ENCODE measurements at places on chromosomes 7 and 10.

DNA sequence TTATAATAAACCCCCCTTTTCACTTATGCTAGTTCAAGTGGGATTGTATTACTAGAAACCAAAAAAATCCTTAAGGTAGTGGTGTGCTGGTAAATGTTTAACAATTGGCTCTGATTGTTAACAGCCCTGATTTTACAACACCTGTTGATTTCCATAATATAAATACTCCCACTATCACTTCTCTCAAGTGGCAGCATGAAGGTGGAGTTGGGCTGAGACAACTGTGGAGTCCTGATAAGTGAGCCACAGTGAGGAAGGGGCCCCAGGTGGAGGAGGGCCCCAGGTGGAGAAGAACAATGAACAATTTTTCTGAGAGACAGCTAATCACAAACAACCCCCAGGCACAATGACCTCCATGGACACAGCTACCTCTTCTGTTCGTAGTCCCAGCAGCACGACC, 26.4 kb downstream of the SSMEM1 start:
- no peak for DNase-seq

GRCh38 chr10:65416094-65416493, 1509.7 kb upstream of the LRRTM3 start:
- no peak for DNase-seq

DNA sequence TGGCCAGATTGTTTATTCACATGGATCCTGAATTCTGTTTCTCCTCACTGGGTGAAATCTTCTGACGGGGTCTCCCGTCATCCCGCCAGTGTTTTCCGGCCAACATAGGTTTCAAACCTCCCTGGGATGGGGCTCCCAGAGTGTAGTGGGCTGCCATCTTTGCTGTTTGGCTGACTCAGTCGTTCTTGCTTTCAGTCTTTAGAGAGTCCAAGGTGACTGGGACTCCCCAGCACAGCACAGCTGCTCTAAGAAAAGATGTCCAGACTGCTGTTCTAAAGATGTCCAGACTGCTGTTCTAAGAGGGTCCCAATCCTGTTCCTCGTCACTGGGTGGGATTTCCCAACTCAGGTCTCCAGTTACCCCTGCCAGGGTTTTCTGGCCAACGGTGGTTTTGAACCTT, 801.9 kb upstream of the IGFBP3 start:
- no peak for DNase-seq

DNA sequence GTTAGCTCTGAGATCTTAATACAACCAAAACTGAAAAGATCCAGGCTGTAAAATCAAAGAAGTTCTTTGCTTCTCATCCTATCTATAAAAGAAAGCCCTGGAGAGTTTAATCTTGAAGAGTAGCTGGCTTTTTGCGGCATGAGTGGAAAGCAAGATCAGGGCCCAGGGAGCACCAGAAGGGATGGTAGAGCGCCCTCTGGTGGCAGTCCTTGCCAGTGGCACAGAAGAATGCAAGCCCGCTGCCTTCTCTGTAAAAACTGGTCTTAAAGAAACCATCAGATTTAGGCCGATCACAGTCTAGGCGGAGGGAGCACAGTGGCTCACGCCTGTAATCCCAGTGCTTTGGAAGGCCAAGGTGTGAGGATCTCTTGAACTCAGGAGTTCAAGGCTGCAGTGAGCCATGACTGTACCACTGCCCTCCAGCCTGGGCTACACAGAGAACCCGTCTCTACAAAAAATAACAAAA, 35.6 kb downstream of the CPN1 start:
- peak; percentile 90 for DNase-seq

- no peak for DNase-seq
Observed at GRCh38 chr10:24358022-24358421, 149.1 kb downstream of the KIAA1217 start.

- no peak for DNase-seq
Observed at GRCh38 chr7:88449410-88449809, 142.7 kb upstream of the STEAP4 start.

GRCh38 chr7:159370-160270, 32.8 kb upstream of the FAM20C start:
- no peak for DNase-seq

DNA sequence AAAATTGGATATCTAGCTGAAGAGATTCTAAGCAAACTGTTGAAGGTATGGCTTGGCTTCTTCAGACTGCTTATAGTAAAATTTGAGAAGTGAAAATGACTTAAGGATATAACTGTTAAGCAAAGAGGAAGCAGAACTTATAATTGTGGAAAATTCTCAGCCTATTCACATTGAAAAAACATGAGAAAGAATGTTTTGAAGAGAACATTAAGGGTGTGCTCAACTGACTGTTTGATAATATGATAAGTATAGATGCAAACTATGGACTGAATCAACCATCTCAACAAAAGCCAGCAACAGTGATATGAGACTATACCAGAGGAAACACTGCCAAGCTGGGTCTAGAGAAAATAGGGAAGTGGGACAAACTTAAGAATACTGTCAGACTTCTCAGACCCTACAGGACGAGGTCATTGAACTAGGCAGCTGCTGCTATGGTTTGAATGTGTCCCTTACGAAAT, 133.1 kb upstream of the PPP1R3A start:
- peak; percentile 32 for DNase-seq

- no peak for DNase-seq
Observed at GRCh38 chr10:97850446-97850845, 803 bp downstream of the GOLGA7B start.

DNA sequence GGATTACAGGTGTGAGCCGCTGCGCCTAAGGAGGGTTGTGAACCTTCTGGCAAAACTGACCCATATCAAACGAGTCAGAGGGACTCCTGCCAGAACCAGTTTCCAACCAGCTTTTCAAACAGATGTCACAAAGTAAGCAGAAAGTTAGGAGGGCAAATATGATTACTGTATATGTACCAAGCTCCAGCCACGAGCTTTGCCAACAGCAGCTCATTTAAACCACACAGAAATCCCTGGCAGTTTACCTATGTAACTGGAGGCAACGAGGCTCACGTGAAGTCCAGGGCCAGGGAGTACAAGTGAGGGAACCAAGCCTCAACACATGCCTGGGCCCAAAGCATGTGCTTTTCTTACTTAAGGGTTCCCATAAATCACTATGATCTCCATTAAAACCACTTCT, 12.5 kb upstream of the DAGLB start:
- DNase-seq, result no peak

GRCh38 chr7:155533827-155534690, 12.3 kb downstream of the CNPY1 start:
- peak; percentile 56 for DNase-seq

- DNase-seq, result no peak
Observed at GRCh38 chr10:5573968-5574641, 49.3 kb downstream of the CALML3 start.

DNA sequence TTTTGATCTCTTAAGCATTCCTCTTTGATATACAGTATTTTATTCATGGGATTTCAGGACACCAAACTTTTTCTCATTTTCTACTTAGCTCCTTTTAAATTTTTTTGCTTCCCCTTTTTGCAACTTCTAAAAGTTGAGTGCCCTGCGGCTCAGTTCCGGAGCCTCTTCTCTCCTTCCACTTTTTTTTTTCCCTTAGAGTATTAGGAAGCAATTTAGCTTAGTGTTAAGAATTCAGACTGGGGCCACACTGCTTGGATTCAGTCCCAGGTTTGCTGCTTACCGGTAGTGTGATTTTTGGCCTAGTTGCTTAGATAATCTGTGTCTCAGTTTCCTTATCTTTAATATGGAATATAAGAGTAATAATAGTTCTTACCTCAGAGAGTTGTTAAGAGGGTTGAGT, 3.4 kb downstream of the STAM start:
- peak; percentile 50 for DNase-seq

DNA sequence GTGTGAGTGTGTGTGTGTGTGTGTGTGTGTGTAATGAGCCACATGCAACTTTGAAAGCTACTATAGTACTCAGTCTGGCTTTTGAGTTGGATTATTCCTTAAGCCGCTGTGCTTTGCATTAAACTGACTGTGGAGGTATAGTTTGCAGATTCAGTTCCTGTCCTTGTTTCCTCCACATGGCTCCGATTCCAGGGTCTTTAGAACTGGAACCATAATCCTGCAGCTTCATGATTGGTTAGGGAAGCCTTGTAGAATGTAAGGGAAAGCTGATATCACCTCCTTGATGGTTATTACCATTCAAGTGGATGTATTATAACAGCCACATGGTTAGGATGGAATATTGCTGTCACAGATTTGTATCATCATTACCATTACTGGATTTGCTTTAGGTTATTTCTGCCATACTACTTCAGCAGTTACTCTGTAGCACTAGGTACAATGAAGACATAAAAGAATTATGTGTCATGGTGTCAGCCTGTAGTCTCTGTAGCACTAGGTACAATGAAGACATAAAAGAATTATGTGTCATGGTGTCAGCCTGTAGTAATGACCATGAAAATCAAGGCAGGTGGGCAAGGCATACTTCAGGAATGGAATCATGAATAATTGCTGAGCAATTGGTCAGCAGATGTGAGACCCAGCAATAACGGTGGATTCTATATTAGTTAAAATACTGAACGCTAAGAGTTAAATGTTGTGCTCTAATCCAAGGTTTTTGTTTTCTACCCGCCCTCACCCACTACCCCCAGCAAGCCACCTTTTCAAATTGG, 275.1 kb upstream of the FZD1 start:
- DNase-seq, result no peak

- DNase-seq, result no peak
Observed at GRCh38 chr7:120504386-120504785, 231.4 kb downstream of the KCND2 start.

All from hematopoietic multipotent progenitor cell treated with erythropoietin and hydrocortisone succinate and interleukin-3 and kit ligand, for 6 days (in vitro differentiated cells).